ENCODE measurements at places on chromosomes 11 and 22. TPM values are rescaled to one million over a fixed set of nuclear protein-coding genes. Genes with fewer than 3 reads are reported as not detected.

The KCNQ1OT1 gene
- 1.6 TPM for total RNA-seq

The CSKMT gene
- 12.1 TPM for total RNA-seq

The OVCH2 gene
- 7.4 TPM for total RNA-seq

The ST14 gene
- 61.1 TPM for total RNA-seq

The OR2AG2 gene
- 0.09 TPM for total RNA-seq

The TENM4 gene
- 1.1 TPM for total RNA-seq

The OR56A1 gene
- not detected for total RNA-seq

The HPX gene
- total RNA-seq = 1.7 TPM

The GLYAT gene
- total RNA-seq = not detected

- H3K4me1 ChIP-seq = no peaks in the 10 kb centered on the region
- H3K36me3 ChIP-seq = no peaks in the 10 kb centered on the region
- H3K4me3 ChIP-seq = no peak overlapping the region
- H3K27me3 ChIP-seq = peaks cover 22% of the 10 kb centered on the region
Observed at GRCh38 chr22:22460635-22461034, 47.9 kb downstream of the ZNF280B start.

GRCh38 chr11:235609-235996 is 539 bp downstream of the SIRT3 start:
- H3K36me3 ChIP-seq = peaks cover 22% of the 10 kb centered on the region
- no peaks in the 10 kb centered on the region for H3K27me3 ChIP-seq
- peak overlapping the region; percentile 96 for H3K27ac ChIP-seq
- H3K4me1 ChIP-seq = peaks cover 27% of the 10 kb centered on the region

DNA sequence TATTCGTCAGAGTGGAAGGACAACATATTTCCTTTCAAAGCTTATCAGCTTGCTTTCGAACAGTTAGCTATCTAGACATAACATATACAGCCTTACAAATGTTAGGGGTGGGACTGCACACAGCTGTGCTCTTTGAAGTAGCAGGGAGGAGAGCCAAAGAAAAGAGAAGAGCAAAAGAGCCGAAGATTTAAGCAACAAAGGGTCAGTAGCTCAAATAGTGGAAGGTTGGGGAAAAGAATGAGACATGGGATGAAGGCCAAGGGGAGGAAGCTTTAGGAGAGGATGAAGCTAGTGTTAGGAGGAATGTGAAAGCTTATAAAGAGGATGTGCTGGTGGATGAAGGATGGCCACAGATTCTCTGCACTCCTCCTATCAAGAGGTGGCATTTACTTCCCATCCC is 31.8 kb upstream of the IGSF22 start:
- no peaks in the 10 kb centered on the region for H3K4me1 ChIP-seq
- H3K4me3 ChIP-seq = no peak overlapping the region
- H3K27ac ChIP-seq = no peak overlapping the region

DNA sequence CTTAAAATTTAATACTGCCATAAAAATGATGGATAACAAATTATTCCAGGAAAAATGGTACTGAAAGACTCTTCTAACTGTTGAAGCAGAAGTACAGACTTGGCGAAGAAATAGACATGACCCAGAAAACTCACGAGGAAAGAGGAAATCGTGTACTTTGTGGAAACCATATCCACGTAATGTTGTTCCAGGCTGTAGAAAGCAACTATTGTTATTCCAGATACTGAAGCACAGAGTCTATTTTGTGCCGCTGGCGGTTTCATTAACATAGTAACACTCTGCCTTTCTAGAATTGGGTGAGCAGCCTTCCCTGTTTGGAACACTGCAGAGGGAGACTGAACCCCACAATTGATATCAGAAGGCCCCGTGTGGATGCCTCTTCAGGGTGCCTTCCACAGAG is 310.6 kb downstream of the TBC1D22A start:
- no peak for DNase-seq
- no peak overlapping the region for H3K27ac ChIP-seq

GRCh38 chr11:97739932-97740800 is 1280.6 kb upstream of the CNTN5 start:
- no peaks in the 10 kb centered on the region for H3K36me3 ChIP-seq
- no peaks in the 10 kb centered on the region for H3K4me1 ChIP-seq
- H3K27ac ChIP-seq = no peak overlapping the region
- H3K4me3 ChIP-seq = no peak overlapping the region
- no peak for DNase-seq
- no peaks in the 10 kb centered on the region for H3K27me3 ChIP-seq

GRCh38 chr11:70646272-70647049 is 248.1 kb downstream of the CTTN start:
- H3K4me3 ChIP-seq = no peak overlapping the region
- no peaks in the 10 kb centered on the region for H3K36me3 ChIP-seq
- H3K4me1 ChIP-seq = no peaks in the 10 kb centered on the region
- H3K27ac ChIP-seq = no peak overlapping the region

DNA sequence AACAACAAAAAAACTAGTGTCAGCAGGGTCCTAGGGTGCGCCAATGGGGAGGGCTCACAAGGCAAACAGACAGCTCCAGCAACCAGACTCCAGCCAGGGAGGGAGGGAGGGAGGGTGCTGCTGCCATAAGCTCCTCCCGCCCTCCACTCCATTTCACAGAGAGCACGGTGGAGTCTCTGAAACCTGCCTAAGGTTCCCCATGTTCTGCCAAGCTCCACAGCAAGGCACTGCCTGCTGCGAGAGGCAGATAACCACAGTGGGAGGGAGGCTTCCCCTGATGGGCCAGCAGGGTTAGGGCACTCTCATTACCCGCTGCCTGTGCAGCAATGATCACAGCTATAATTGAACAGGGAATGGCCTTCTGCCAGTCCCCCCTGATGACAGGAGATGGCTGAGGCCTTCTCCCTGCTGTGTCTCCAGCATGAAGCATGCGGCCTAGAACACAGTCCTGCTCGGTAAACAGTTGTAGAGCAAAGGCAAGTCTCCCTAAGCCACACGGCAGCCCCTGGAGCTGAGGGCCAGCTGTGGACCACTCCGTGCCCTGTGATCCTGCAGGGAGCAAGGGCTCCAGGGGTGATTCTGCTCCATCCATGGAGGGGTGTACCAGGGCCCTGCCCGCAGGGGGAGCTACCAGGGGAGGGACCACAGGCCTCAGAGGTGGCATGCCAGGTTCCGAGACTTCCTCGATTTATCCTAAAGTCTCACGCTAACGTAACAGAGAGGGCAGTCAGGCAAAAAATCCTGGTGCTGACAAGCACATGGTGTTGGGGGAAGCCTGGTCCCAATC is 42.9 kb downstream of the PC start:
- H3K36me3 ChIP-seq = no peaks in the 10 kb centered on the region
- DNase-seq = no peak
- no peaks in the 10 kb centered on the region for H3K27me3 ChIP-seq
- H3K4me1 ChIP-seq = no peaks in the 10 kb centered on the region
- no peak overlapping the region for H3K27ac ChIP-seq

DNA sequence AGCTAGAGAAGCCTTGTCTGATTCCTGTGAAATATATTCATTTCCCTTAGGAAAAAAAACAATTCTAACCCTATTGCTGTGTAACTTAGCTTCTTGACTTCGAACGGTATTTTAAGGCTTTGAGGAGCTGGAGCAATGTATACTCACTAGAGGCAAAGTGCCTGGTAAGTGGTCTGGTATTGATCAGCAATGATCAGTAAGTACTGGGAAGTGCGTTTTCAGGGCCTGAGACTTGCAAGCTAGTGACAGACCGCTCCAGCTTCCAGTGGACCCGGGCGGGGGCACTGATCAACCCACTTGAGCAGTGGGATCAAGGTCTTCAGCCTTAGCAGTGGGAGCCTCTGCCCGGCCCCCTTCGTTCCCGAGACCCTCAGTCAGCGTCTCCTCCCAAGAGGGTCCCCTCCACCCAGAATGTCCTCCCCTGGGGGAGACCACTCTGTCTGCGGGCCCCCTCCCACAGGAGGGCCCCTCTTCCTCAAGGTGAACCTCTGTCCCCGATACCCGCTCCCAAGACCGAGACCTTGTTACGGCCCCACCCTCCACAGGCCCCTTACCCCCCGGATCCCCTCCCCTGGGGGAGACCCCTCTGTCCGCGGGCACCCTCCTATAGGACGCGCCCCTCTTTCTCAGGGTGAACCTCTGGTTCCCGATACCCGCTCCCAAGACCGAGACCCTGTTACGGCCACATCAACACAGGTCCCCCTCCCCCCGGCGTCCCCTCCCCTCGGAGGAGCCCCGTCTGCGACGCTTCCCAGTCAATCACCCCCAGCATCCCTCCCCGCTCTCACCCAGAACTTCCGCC is 452 bp upstream of the ATXN10 start:
- H3K36me3 ChIP-seq = no peaks in the 10 kb centered on the region
- H3K27me3 ChIP-seq = no peaks in the 10 kb centered on the region
- peak overlapping the region; percentile 90 for H3K4me3 ChIP-seq

GRCh38 chr11:77191823-77192495 is 63.9 kb downstream of the MYO7A start:
- H3K4me3 ChIP-seq = peak overlapping the region; percentile 32
- no peak overlapping the region for H3K27ac ChIP-seq
- no peaks in the 10 kb centered on the region for H3K4me1 ChIP-seq
- peak; percentile 76 for DNase-seq
- H3K27me3 ChIP-seq = no peaks in the 10 kb centered on the region

DNA sequence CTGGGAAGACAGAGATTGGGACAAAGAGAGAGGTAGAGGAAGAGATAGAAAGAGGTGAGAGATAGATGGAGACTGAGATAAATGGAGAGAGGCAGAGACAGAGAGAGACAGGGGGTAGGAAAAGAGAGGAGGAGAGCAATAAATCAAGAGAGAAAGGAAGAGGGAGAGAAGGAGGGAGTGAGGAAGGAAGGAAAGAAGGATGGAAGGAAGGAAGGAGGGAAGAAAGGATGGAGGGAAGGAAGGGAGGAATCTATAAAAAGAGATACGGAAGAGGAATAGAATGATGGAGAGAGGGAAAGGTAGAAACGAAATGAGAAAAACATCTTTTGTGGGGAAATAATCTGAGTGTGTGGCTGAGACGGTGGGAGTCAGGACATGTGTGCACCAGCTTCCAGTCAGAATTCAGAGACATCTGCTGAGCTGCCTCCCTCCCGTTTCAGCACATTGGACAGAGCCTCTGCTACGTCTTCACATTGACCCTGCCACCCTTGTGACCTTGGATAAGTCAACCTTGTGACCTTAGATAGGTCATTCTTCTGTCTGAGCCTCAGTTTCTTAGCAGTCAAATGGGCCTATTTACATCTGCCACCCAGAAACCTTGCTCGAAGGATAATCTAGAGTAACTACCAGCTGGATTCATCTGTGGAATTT is 417.8 kb downstream of the MIAT start:
- no peaks in the 10 kb centered on the region for H3K36me3 ChIP-seq
- DNase-seq = no peak
- H3K27me3 ChIP-seq = peaks cover 24% of the 10 kb centered on the region
- H3K4me3 ChIP-seq = no peak overlapping the region

- H3K27me3 ChIP-seq = peaks cover 4% of the 10 kb centered on the region
- no peaks in the 10 kb centered on the region for H3K36me3 ChIP-seq
- H3K4me1 ChIP-seq = no peaks in the 10 kb centered on the region
- no peak overlapping the region for H3K27ac ChIP-seq
- no peak for DNase-seq
- H3K4me3 ChIP-seq = no peak overlapping the region
Observed at GRCh38 chr22:42331014-42331413, 60.6 kb upstream of the TCF20 start.

GRCh38 chr11:129743112-129743815 is 72.4 kb upstream of the TMEM45B start:
- H3K36me3 ChIP-seq = no peaks in the 10 kb centered on the region
- H3K4me1 ChIP-seq = no peaks in the 10 kb centered on the region
- no peak overlapping the region for H3K27ac ChIP-seq
- no peak overlapping the region for H3K4me3 ChIP-seq
- H3K27me3 ChIP-seq = peaks cover 22% of the 10 kb centered on the region

DNA sequence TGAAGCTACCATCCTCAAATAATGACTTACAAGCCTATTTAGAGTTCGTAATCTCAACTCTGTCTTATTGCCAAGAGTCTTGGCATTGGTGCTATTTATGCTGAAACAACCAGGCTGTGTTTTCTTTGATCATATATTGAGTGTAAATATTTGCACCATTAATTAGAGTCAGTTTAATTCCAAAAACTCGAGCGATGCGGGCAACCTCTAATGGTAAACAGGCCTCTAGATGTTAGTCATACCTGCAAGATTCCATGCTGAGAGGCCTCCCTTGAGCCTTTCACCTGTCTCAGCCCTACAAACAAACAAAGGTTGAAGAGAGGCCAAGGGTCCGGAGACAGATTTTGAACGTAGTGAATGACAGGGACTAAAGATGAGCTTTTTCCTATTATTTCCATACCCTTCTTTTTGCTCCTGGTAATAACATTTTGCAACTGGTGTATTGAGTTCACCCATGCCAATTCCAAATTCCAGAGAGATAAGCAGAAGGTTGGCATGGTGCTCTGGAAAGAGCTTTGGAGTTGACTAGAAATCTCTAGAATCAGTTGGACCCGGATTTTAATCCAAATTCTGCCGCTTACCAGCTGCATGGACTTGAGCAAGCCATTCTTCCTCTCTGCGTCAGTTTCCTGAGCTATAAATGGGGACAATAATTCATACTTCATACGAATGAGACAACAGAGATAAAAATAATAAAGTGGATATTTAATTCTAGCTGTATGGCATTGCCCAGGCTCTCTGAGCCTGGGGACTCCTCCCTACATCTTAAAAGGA is 99.1 kb upstream of the ANO1 start:
- peak overlapping the region; percentile 18 for H3K27ac ChIP-seq
- no peak for DNase-seq
- no peaks in the 10 kb centered on the region for H3K36me3 ChIP-seq
- H3K27me3 ChIP-seq = peaks cover 28% of the 10 kb centered on the region
- no peak overlapping the region for H3K4me3 ChIP-seq

- H3K4me3 ChIP-seq = no peak overlapping the region
- H3K4me1 ChIP-seq = no peaks in the 10 kb centered on the region
- no peaks in the 10 kb centered on the region for H3K27me3 ChIP-seq
- no peak for DNase-seq
- no peaks in the 10 kb centered on the region for H3K36me3 ChIP-seq
- no peak overlapping the region for H3K27ac ChIP-seq
Observed at GRCh38 chr11:30758946-30759504, 172.9 kb upstream of the MPPED2 start.

GRCh38 chr11:120017582-120018150 is 120.2 kb downstream of the TRIM29 start:
- no peak overlapping the region for H3K27ac ChIP-seq
- no peaks in the 10 kb centered on the region for H3K36me3 ChIP-seq
- no peak for DNase-seq
- H3K27me3 ChIP-seq = peaks cover 24% of the 10 kb centered on the region
- H3K4me3 ChIP-seq = no peak overlapping the region

GRCh38 chr11:17813391-17814059 is 78.9 kb downstream of the KCNC1 start:
- no peak for DNase-seq
- no peak overlapping the region for H3K27ac ChIP-seq
- H3K4me1 ChIP-seq = no peaks in the 10 kb centered on the region
- H3K36me3 ChIP-seq = no peaks in the 10 kb centered on the region

Data from lower lobe of right lung (tissue), 2 donors.